ENCODE measurements at places on chromosomes 1 and 21.

GRCh38 chr1:173410133-173410793, 66.9 kb upstream of the PRDX6 start:
- no peak for DNase-seq

DNA sequence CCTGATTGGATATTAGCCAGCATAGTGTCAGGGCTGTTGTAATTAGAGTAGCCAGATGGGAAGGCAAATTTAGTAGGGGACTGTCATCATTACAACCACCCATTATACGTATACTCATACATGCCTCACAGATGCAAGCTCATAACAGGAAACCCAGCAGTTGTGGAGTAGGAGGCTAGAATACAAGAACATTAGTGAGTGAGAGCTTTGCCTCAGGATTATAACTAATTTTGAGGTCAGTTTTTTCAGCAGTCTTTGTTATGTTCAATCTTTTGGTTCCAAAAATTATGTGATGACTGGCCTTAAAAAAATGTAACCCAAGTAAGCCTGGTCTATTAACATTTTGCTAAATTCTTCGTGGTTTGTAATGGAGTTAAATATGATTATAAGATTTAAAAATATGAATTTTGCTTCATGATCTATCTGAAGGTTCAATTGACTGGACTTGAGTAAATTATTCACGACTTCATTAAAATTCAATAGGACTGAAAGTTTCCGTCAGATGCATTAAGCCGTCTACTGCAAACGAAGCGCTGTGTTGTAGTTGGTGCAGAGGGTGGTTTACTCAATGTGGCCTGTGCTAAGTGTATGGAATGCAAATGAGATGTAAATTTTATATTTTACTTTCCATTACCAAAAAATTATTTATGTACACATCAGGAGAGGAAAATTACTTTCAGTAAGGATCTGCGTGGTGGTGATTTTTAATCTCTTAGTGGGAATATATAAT, 48.8 kb downstream of the KCNK1 start:
- no peak for DNase-seq

DNA sequence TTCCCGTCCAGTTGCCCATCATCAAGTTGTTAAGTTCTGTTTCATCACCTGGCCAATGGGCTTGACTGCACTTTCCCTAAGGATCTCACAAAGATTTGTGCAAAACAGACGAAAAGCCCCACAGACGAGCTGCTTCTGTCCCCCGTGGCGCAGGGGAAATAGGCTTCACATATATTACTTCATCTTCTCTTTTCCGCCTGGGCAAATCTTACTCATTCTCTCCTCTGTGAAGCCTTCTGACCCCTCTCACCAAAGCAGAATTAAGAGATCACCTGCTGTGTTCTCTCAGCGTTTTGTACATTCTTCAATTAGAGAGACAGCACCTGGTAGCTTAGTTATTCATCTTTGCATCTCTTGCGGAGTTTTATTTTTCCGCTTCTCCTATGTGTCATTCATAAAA, 129.8 kb downstream of the IGSF21 start:
- DNase-seq, result no peak

- no peak for DNase-seq
Measured at GRCh38 chr1:100924212-100924611, 28.3 kb downstream of the SLC30A7 start.

- no peak for DNase-seq
Measured at GRCh38 chr1:201361652-201362504, 15.6 kb downstream of the TNNT2 start.

DNA sequence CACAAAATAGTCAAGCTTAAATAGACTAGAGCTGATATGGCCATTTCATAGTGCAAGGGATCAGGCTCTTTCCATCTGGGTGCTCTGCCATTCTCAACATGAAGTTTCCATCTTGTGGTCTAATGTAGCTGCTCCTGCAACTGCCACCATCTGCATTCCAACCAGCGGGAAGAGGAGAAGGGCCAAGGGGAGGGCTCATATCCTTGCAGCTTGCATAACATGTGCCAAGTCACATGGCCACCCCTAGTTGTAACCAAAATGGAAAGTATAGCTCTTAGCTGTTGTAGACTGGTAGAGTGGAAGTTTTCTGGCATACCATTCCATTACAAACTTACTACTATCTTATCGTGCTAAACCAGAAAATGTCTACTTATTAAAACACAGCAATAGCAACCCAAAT, 38.9 kb upstream of the IVNS1ABP start:
- no peak for DNase-seq

DNA sequence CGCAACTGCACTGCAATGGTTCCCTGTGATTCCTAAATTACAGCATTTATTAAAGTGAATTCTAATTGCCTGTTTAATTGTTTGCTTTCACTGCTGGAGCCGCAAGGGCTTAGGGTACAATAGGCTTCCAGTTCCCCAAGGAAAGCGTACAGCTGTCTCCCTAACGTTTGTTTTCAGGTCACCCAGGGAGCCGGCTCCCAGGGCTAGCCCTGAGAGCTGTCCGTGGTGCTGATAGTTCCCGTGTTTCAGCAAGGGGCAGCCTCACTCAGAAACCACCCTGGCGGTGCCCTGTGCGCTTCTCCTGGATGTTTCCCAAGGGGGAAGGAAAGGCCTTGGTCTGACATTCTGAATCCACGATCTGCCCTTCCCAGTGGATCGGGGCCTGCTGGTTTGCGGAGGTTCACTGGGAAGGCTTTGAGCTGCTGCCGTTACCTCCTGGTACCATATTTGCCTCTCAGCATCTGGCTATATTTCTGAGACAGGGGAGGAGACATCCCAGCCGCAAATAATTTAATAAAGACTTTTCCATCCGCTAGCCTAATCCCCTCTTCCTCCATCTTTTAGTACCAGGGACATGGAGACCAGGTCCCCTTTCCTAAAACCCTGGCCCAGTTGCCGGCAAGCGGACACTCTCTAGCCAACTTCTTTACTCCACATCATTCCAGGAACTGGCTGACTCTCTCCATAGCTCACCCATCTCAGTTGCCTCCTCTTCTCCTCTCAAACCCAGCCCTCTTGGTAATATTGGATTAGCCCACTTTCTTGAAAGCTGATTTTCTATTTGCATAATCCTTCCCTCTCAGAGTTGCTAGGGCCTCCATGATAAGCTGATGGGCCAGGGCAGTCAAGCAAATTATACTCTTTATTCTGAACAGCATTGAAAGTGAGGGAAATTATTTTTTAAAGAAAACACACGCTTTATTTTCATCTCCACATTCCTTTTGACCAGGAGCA, 149.0 kb downstream of the IGSF21 start:
- no peak for DNase-seq

DNA sequence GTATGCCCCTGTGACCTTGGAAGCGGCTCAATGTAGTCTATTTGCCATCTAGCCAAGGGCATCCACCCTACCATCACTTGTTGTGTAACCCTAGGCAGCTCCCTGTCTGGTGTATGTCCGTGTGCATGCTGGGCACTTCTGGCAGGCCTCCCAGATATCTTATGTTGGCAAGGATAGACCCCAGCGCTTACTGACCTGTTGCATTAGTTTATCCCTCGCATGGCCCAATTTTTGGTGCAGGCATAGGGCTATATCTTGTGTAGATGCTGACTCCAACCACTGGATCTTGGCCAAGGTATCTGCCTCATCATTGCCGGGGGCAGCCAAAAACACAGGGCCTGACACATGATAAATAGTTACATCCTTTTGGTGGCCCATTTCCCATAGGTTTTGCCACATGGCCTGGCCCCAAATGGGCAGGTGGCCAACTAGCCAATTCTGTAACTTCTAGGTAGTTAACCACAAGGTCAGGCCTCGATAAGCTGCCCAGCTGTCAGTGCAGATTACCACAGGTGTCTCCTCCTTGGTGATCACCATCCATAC, 14.0 kb upstream of the TBX19 start:
- no peak for DNase-seq

- DNase-seq, result no peak
Measured at GRCh38 chr1:24283326-24284155, 35.6 kb upstream of the GRHL3 start.

DNA sequence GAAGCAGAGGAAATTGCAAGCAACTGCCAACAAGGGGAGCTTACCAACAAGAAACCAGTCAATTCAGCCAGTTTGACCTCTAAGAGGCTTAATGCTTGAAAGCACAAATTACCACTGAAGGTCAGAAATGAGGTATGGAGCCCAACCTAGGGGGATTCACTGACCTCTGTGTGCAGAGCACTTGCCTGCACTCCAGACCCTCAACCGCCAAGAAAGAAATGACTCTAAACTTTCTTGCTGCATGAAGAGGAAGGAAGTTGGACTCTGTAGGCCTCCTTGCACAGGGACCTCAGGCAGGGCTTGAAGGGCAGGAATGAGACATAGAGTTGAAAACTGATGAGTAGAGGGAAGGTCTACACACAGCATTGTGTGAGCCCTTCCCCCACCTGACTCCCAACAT, 10.0 kb downstream of the ARMH1 start:
- no peak for DNase-seq

GRCh38 chr1:21361506-21361905, 71.2 kb upstream of the ECE1 start:
- DNase-seq, result no peak

DNA sequence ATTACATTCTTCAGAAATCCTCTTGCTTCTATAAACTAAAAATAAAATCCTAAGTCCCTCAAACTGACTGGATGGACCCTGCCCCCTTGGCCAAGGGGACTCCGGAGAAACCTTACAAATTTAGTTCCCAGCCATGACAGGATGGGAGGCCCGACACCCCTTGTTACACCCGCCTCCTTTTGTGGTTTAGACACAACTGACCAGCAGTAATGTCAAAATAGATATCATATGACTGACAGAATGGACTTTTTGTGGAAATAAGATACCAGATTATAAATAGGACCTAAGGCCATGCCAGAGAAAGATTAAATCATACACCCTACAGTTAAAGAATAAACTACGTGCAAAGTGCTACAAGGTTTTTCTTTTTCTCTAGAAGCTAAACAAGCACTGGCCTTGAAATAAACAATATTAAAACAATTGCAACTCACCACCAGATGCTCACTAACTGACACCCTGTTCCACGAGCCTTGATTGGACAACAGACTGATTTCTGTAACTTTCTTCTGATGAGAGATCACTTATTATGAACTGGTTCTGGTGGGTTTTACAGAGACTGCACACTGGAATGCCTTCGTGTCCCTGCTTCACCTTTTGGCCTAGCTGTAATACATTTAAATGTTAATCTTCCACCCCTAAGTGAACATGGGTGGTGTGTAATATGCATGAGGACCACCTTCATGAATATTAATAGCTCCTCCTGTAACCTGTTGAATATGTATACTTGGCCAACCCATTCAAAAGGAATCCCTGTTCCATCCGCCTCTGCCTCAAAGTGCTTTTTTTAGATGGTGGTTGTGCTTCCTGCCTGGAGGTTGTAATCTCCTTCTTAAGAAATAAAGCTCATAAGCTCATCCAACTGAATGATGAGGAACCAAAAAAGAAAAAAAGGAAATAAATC, 99.6 kb downstream of the ODF2L start:
- DNase-seq, result no peak

DNA sequence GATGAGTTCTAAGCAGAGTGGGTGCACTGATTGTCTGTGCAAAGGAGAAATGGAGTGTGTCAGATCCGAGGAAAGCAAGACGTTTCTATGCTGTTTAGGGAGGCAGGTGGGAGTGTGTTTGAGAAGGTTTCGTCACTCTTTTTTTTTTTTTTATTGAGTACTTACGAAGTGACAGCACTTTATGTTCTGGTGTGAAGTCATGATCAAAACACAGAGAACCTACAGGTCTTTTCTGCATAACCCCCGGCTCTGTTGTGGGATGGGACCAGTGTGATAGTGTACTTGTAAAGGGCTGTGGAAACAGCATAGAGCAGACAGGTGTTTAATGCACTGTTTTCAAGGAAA, 26.7 kb downstream of the MIA3 start:
- no peak for DNase-seq

GRCh38 chr1:178945763-178946266, 74.9 kb upstream of the ANGPTL1 start:
- no peak for DNase-seq

DNA sequence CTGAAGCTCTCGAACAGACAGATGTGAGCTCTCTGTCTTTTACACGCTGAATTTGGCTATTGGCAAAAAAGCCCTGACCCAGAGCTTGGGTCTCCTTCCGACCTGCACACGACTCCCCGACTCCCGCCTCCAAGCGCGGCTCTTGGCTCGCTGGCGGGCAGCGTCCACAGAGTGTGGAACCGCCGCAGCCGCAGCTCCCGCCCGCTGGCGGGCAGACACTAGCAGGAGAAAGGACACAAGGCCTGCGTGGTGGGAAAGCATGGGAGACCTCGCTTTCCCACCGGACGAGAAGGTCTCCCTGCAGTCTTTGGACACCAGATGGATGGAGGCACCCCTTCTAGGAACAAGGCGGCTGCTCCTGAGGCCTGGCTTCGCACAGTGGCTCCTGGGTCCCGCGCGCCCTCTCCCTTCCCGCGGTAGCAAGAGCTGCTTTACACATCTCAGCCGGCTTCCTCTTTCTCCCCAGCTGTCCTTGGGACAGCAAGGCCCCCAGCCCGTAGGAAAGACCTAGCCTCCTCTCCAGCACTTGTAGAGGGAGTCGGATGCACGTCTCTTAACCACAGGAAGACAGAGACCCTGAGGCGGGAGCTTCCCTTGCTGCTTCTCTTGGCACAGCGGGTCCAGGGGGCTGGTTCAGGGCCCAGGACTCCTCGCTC, 92.1 kb downstream of the PRKAB2 start:
- DNase-seq, result no peak

DNA sequence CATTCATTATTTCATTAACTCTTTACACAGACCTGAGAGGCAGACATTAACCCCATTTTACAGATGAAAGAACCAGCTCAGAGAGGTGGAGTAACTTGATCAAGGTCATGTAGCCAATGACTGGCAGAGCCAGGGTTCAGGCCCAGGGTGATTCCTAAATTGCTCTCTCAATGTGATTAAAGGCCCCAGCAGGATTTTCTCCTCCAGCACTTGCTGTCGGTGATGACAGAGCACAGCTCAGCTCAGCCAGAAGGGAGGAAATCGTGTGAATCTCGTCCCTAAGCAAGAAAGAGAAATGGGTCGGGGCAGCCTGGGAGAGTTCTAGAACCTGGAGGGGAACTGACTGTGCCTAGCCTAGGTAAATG, 19.5 kb upstream of the RNF19B start:
- DNase-seq, result no peak

- no peak for DNase-seq
Measured at GRCh38 chr1:228830954-228831481, 95.7 kb downstream of the RHOU start.

DNA sequence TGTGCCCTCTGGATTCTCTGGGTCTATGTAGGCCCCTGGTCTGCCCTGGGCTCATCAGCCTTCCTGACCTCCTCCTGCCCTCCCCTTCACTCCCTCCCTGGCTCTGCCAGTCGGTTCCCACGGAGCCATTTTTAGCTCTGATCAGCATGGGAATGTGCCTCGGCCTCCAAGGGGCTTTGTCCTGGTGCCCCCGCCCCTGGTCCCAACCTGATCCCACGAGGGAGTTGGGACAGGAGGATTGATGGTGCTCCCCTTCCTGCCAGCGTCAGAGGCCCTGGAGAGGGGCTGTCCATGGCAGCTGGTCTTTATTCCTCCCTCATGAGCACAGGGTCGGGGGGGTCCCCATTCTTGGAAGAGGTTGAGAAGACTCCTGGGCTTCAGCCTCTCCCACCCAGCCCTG, 24.9 kb downstream of the ETNK2 start:
- DNase-seq, result no peak
